ENCODE measurements at places on chromosomes 3 and 15. TPM values are rescaled to one million over a fixed set of nuclear protein-coding genes. Genes with fewer than 3 reads are reported as not detected.

- peak; percentile 70 for DNase-seq
Measured at GRCh38 chr15:91852741-91853510, 582 bp upstream of the SLCO3A1 start.

DNA sequence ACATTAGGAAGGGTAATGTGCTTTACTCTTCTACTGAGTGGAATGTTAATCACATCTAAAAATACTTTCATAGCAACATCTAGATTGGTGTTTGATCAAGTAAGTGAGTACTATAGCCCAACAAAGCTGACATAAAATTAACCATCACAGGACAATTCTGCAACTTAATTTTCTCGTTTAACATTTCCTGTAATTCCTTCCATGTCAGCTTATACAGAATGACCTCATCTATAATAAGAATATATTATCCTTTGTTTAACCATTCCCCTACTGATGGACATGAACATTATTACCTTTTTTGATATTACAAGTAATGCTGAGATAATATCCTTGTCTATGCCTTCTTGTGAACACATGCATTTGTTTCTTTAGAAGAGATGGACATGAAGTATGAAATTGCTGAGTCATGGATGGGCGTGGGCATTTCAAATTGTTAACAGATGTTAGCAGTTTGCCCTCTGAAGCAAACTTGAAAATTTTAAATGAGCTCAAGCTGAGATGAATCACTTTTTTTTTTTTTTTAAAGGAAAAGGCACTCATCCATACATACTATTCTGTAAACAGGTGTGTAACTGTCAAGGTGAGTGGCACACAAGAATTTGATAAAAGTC is 85.1 kb downstream of the OXNAD1 start:
- peak; percentile 63 for DNase-seq

- DNase-seq: no peak
Measured at GRCh38 chr15:101535170-101535902, 45.8 kb upstream of the PCSK6 start.

DNA sequence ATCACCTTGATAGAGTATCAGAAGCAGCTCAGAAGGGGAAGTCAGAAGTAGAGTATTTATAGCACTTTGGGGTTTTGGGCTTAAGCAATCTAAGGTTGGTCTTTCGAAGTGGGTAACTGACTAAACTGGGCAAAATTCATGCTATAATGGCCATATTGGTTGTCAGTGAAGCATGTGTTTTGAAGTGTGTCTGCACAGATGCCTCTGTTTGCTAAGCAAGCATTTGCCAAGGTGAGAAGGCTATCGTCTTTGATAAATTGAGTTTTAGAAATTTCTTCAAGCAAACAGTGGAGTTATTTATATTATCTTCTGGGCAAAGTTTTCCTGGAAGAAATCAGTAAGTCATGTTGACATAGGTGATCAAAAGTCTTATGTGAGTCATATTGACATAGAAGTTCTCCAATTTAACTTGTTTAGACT is 412.8 kb upstream of the TGFBR2 start:
- DNase-seq: no peak

DNA sequence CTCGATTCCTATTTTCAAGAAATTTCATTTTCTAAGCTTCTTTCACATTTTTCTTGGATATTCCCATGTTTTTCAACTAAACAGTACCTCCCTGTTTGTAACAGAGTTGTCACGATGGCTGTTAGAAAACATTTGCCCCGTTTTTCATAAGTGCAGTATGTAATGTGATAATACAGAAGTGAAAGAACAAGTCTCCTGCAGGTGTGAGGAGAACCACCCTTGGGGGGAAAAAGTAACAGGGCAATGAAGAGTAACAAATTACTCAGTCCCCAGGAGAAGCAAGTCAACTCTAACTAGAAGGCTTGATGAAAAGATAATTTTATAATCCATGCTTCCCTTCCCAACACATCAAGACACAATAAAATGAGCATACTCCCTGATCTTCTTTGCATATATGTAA is 493.3 kb downstream of the FOXP1 start:
- no peak for DNase-seq

DNA sequence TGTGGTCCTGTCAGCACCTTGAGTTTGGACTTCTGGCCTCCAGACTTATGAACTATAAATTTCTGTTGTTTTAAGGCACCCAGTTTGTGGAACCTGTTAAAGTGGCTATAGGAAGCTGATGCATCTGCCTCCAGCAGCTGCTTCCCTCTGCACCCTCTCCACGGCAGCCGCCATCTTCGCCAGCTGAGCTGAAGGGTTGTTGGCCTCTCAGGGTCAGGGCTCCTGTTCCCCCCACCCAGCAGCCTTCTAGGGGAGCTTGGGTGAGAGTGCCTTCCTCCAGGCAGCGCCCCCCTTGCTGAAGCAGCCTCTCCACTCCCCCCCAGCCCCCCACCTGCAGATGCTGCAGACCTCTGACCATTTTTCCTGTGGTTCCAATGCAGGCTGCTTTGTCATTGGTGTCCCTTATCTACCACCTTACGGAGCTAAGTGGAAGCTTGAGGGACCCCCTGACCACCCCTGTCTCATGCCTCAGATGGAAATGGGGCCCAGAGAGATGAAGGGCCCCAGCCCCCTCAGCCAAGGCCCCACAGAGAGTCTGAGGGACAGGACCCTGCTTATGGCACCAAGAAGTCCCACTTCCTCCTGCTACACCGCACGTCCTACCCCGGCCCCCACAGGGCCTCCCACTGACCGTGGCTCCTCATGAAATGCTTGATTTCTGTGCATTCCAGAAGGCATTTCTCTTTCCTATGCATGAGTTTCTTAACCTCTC is 61.4 kb upstream of the TLE3 start:
- DNase-seq: no peak

DNA sequence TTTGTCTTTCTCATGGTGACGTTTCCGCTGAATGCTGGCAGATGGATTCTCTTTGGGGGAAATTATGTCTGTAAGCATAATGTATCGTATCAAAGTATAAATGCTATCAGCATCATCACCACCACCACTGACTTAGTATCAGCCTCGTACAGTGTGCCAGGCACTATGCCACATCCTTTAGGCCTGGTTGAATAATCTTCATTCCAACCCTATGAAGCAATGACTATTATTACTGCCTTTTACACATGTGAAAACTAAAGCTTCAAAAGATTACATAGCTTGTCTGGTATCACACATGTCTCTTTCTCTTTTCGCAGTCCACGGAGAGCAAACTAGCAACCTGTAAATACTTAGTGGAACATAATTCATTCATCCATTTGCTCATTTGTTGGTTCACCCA is 166.7 kb upstream of the PRICKLE2 start:
- no peak for DNase-seq

DNA sequence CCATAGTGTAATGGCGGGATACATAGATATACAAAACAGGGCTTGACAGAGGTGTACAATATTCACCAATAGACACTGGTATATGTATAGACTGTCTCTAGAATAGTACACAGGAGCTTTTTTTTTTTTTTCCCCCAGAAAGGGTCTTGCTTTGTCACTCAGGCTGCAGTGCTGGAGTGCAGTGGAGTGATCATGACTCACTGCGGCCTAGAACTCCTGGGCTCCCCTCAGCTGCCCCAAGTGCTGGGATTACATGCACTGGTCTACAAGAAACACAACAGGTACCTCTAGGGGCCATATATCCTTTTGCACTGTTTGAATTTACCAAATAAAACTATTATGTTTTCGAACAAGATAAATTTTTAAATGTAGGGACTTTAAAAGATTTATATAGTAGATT is 12.3 kb downstream of the RHOA start:
- DNase-seq: no peak

DNA sequence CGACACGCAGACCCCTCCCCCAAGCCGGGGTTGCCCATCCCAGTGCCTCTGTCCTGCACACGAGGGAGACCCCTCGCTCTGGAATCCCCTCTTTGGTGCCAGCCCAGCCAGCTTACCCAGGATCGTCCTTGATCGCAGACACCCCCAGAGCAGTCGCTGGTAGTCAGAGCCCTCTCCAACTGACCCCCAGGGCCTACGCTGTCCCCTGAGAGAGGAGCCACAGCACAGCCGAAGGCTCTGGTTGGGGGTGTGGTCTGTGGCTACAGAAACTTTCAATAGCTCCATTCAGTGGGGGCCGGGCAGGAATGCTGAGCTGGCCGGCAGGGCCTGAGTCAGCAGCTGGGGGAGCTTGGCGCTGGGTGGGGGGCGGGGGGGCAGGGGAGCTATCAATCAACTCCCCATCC is at the start of gene LCTL:
Gene LCTL (minus strand): TSS at position 258 of the 404 bp plus-strand sequence. CDS start 633 bp downstream, outside the sequence.
- peak; percentile 59 for DNase-seq

DNA sequence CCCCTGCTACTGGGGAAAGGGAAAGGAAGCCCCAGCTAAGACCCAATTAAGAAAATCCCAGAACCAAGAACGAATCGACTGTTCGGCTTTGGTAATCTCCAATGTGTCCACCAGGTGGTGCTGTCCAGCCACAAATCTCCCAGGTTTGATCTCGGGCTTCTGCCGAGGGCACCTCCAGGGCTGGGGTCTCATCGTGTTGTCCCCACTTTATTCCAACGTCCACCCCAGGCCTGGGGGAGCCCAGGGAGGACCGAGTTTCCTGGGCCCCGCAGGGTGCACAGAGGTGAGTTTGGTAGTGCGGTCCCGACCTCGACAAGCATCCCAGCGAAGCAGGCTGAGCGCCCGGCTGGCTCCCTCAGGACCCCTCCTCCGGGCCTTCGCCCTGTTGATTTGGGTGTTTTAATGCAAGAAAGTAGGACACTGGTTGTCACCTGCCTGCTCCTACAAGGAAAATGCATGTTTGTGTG is 185.1 kb downstream of the GOLGA6L6 start:
- DNase-seq: peak; percentile 48

- no peak for DNase-seq
Measured at GRCh38 chr15:71571641-71572040, 238.7 kb upstream of the NR2E3 start.

- no peak for DNase-seq
Measured at GRCh38 chr3:172370419-172370818, 77.8 kb downstream of the GHSR start.

DNA sequence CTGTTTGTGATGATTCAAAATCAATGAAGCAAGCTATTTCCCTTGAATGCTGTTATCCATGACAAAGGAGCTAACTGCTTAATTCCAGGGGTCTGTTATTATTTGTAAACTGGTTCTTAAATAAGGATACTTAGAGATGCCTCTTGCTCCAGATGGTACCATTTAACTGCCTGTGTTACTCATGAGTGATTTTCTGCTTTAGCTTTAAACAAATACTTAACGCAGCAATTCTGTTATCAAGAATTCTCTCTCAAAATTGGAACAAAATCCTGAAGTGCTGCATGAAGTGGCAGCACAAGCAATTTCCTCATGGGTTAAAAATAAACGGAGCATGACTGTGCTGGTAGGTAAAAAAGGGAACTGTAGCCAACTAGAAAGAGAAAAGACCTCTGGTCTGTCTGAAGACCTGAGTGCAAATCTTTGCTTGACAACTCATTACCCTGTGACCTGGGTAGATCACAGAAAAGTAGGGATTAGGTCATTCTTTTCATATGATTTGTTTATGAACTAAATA is 62.5 kb upstream of the GBE1 start:
- DNase-seq: no peak

DNA sequence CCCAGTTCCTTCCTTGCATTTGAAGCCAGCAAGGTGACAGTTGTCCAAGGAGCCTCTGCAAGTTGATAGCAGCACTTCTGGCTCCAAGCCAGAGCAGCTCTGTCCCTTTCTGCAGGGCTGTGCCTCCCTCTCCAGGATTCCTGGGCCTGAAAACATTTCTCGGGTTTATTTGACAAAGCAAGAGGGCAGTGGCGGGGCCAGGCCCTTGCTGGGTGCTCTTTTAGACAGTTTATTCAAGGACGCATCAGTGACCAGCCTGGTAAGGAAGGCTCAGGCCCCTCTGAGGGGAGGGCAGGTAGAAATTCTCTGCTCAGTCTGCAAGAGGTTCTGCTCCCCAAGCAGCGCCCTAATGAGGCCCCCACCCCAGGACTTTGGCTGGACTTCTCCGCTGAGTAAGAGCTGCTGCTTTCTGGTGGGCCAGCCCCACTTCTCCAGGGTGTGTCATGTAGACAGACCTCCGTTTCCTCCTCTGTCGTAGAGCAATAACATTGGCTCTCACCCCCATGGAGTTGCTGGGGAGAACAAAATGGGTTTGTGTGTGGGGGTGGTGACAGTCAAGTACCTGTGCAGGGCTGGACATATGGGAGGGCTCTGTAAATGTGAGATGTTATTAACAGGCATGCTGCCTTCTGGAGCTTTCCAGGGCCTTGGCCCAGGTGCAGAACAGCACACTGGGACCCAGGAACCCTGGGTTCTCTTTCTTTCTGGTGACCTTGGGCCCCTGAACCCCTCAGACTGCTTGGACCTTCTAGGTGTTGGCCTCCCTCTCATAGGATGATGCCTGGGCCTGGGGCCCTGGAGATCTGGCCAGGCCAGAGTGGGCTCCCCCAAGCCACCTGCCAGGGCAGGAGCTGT is 146.2 kb upstream of the TLE3 start:
- no peak for DNase-seq

- DNase-seq: no peak
Measured at GRCh38 chr3:61268644-61269043, 17.4 kb upstream of the FHIT start.

DNA sequence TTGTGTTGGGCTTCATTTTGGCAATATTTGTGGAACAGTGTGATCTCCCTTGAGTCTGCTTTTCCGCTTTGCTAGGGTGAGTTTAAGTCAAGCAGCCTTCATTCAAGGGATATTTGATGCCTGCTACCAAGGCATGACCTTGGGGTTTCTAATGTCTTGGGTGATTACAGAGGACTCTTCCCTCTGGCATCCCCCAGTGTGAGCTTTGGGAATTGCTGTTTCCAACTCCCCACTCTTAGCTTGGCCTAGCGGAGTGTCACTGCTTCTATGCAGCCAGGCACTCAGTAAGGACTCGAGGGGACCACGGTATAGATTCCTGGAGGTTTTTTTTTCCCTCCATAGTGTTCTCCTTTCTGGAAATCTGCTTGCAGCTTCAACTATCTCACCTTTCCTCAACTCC is 21.1 kb downstream of the GCNT3 start:
- DNase-seq: no peak

- DNase-seq: no peak
Measured at GRCh38 chr15:88932271-88932874, 19.2 kb upstream of the MFGE8 start.

DNA sequence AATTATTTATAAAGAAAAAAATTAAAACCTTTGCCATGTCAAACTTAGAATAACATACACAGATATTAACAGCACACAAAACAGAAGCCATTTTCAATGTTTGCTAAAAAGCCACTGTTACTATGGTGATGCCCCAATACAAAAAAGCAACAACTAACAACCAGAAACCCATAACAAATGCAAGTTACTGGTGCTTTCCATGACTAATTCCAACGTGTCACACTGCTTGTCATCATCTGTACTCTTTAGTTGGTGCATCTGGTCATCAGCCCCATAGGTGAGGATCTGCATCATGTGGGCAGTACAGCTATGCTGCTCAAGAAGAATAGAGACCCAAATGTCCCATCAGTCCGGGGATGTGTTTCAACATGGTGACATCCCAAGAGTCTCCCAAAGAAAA is 52.8 kb downstream of the ATP8B4 start:
- no peak for DNase-seq

SNUPN gene
- total RNA-seq: 42.5 TPM

AADACL2 gene
- total RNA-seq: not detected

DGKG gene
- 2.6 TPM for total RNA-seq

MOBP gene
- not detected for total RNA-seq

MRAS gene
- total RNA-seq: 23.4 TPM

GP5 gene
- total RNA-seq: not detected

PPARG gene
- 12.6 TPM for total RNA-seq

GXYLT2 gene
- 0.89 TPM for total RNA-seq

MESP2 gene
- total RNA-seq: not detected

MESP1 gene
- 8.9 TPM for total RNA-seq
